Left ventricle myocardium inferior (tissue), 1 donor: ENCODE measurements at places on chromosomes 3 and 15. TPM values are rescaled to one million over a fixed set of nuclear protein-coding genes. Genes with fewer than 3 reads are reported as not detected.

Gene CD86
- total RNA-seq: 3.6 TPM

Gene ATP13A4
- 0.52 TPM for total RNA-seq

Gene AGTR1
- 1.2 TPM for total RNA-seq

Gene TEX55
- total RNA-seq: not detected

GRCh38 chr15:66803182-66803729 is 101.2 kb downstream of the SMAD6 start:
- H3K4me1 ChIP-seq: peaks cover 24% of the 10 kb centered on the region
- H3K4me3 ChIP-seq: no peak overlapping the region
- H3K27me3 ChIP-seq: no peaks in the 10 kb centered on the region
- peak overlapping the region; percentile 86 for H3K27ac ChIP-seq

GRCh38 chr3:175127075-175127662 is 268.0 kb downstream of the NAALADL2 start:
- no peak for DNase-seq
- no peaks in the 10 kb centered on the region for H3K27me3 ChIP-seq
- no peaks in the 10 kb centered on the region for H3K36me3 ChIP-seq
- H3K27ac ChIP-seq: no peak overlapping the region
- no peak overlapping the region for H3K4me3 ChIP-seq

GRCh38 chr3:183564046-183564445 is 8.5 kb upstream of the KLHL6 start:
- H3K27ac ChIP-seq: no peak overlapping the region
- H3K4me3 ChIP-seq: no peak overlapping the region
- no peak for DNase-seq
- no peaks in the 10 kb centered on the region for H3K27me3 ChIP-seq
- peaks cover 28% of the 10 kb centered on the region for H3K4me1 ChIP-seq
- no peaks in the 10 kb centered on the region for H3K36me3 ChIP-seq

DNA sequence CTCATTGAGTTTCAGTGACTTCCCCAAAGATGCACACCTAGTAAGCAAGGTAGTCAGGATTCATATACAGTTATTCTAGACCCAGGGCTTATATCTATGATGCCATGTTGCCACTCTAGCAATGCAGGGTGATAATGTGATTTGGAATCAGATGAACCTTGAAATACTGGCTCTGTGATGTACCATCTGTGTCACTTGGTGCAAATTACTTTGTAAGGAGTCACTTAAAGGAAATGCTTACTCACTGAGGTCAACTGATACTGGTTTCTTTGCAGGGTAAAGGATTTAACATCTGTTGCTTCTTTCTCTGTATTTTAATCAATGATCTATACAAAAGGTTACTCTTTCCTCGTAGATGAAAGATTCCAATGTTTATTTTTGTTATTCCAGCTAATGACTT is 10.8 kb downstream of the ASB14 start:
- no peaks in the 10 kb centered on the region for H3K27me3 ChIP-seq
- H3K27ac ChIP-seq: no peak overlapping the region
- H3K36me3 ChIP-seq: peaks cover 28% of the 10 kb centered on the region

DNA sequence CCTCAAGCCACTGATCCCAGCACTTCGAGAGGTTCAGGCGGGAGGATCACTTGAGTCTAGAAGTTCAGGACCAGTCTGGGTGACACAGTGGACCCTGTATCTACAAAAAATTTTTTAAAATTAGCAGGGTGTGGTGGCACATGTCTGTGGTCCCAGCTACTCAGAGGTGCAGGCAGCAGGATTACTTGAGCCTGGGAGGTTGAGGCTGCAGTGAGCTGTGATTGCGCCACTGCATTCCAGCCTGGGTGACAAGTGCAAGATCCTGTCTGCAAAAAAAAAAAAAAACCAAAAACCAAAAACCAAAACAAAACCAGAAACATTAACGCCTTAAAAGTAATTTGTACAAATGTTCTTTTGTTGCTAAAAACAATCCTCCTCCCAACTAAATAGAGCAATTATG is 27.9 kb upstream of the SLC12A8 start:
- H3K27me3 ChIP-seq: no peaks in the 10 kb centered on the region
- no peak overlapping the region for H3K27ac ChIP-seq
- H3K4me3 ChIP-seq: no peak overlapping the region

DNA sequence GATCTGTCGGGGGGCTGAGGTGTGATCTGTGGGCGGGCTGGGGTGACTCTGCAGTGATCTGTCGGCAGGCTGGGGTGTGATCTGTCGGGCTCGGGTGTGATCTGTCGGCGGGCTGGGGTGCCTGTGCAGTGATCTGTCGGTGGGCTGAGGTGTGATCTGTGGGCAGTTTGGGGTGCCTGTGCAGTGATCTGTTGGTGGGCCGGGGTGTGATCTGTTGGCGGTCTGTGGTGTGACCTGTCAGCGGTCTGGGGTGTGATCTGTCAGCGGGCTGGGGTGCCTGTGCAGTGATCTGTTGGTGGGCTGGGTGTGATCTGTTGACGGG is 205.1 kb downstream of the XXYLT1 start:
- no peak overlapping the region for H3K27ac ChIP-seq
- H3K4me3 ChIP-seq: no peak overlapping the region
- H3K27me3 ChIP-seq: no peaks in the 10 kb centered on the region
- peaks cover 26% of the 10 kb centered on the region for H3K4me1 ChIP-seq
- DNase-seq: no peak

DNA sequence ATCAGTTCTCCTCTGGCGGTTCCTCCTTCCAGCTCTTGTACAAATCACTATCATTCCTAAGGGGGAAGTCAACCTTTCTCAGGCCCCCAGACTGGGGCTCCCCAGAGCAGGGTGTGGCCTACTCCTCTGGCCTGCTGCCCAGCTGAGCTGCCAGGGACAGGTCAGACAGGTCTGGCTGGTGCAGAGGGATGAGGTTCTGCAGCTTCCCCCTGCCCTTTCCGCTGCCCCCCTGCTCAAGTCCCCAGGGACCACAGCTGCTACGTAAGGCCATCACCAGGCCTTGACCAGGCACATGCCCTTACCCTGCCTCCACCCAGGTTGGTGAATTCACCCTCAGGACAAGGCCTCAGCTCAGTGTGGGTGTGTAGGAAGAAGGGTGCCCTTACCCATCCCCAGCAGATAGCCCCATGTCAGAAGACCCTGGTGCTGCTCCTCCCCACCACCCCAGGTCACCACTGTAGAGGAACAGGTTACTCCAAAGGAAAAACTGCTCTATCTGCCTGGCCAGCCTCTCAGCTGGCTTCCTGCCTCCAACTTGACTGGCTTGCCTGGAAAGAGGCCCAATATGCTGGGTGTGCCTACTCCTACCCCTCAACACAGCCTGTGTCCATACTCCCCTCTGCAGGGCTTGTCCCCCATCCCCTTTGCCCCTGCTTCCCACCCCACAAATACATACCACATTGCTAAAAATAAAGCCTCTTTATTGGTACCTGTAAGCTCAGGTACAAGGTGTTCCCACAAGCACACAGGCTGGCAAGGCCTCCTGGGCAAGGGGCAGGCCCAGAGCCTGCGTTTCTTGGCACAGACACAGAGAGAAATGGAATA is 12.0 kb downstream of the CSRNP1 start:
- H3K36me3 ChIP-seq: peaks cover 63% of the 10 kb centered on the region
- DNase-seq: no peak
- H3K4me3 ChIP-seq: no peak overlapping the region
- peaks cover 82% of the 10 kb centered on the region for H3K4me1 ChIP-seq
- no peaks in the 10 kb centered on the region for H3K27me3 ChIP-seq

GRCh38 chr3:7346364-7346763 is 485.4 kb downstream of the GRM7 start:
- H3K27ac ChIP-seq: no peak overlapping the region
- H3K36me3 ChIP-seq: no peaks in the 10 kb centered on the region
- no peak overlapping the region for H3K4me3 ChIP-seq
- no peak for DNase-seq
- no peaks in the 10 kb centered on the region for H3K4me1 ChIP-seq
- H3K27me3 ChIP-seq: no peaks in the 10 kb centered on the region

DNA sequence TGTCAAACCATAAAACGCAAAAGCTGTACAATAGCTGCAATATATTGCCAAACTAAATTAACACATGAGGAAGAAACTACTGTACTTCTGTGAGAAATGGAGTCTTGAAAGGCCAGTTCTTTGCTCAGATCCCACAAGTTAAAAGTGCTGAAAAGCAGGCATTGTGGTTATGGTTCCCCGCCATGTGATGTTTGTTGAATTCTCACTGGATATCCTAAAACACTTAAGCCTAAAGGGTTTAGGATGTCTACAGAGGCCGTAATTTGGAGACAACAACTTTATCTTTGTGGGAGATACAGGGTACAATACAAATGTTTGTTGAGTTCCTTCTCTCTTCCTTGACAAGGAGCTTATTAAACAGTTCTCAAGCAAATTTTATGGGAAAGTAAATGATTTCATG is 53.2 kb downstream of the TMEM212 start:
- no peak overlapping the region for H3K27ac ChIP-seq
- no peaks in the 10 kb centered on the region for H3K36me3 ChIP-seq
- H3K27me3 ChIP-seq: no peaks in the 10 kb centered on the region
- no peak for DNase-seq

DNA sequence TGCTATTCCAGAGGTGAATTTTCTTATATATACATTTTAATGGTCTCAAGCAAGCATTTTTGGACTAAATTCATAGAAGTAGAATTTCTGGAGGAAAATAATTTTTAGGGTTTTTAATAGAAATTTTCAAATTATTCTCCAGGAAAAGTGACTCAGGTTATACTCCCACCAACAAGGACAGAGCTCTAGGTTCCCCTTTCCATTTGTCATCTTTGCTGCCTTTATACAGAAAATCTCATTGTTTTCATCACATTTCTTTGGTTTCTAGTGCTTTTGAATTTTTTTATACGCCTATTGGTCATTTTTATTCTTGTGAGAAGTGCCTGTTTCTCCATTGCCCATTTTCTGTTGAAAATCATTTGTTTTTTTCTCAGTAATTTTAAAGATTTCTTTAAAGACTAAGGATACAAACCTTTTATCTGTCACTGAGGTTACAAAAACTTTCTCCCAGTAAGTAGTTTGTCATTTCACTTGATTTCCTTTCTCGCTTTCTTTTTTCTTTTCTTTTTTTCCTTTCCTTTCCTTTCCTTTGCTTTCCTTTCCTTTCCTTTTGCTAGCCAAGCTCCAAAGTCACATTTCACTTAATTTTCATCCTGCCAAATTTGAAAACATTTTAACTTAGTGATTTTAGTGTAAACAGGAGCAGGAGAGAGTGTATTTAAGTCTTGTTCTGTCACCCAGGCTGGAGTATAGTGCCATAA is 77.1 kb upstream of the CHRNB4 start:
- DNase-seq: no peak
- H3K36me3 ChIP-seq: no peaks in the 10 kb centered on the region
- H3K27me3 ChIP-seq: peaks cover 30% of the 10 kb centered on the region
- H3K4me3 ChIP-seq: no peak overlapping the region
- no peak overlapping the region for H3K27ac ChIP-seq

DNA sequence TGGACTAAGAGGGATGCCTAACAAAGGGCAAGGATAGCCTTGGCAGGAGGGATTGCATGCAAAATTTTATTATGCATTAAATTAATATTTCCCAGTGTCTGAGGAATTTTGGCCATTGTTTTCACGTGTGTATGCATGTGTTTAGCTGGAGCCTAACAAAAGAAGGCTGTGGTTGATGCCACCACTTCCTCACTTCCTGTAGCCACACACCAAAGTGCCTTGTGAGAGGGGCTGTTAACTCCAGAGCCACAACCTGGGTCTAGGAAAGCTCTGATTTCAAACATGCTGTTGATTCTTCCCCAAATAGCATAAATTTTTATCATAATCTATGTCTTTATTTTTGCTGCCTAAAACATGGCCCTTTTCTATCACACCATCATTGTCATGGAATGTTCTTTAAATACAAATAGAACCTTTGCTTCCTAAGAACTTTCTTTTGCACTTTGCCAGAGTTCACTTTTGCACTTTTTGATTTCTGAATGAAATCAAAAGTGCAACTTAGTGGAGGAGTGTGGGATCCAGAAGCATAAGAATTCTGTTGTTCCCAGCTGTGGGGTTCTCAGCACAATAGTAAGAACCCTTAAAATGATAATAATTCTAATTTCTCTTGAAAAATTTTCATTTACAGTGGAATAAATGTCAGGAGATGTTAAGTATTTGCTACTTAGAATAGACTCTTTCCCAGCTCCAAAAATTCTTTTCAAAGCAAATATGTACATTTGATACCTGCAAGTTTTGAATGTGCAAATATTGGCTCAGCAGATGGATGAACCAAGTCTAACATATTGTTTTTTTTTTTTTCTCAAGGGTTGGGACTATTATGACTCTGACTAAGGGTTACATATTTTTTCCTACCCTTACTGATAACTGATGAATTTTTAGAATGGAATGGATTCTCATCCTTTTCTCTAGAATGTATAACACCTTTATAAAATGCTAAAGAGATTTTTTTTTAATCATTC is 35.6 kb upstream of the SPTSSB start:
- H3K27me3 ChIP-seq: no peaks in the 10 kb centered on the region
- H3K27ac ChIP-seq: no peak overlapping the region
- DNase-seq: no peak
- no peak overlapping the region for H3K4me3 ChIP-seq

- H3K27me3 ChIP-seq: peaks cover 11% of the 10 kb centered on the region
- no peaks in the 10 kb centered on the region for H3K4me1 ChIP-seq
- H3K4me3 ChIP-seq: no peak overlapping the region
- no peak overlapping the region for H3K27ac ChIP-seq
Observed at GRCh38 chr15:79620112-79620857, 188.1 kb downstream of the MINAR1 start.

DNA sequence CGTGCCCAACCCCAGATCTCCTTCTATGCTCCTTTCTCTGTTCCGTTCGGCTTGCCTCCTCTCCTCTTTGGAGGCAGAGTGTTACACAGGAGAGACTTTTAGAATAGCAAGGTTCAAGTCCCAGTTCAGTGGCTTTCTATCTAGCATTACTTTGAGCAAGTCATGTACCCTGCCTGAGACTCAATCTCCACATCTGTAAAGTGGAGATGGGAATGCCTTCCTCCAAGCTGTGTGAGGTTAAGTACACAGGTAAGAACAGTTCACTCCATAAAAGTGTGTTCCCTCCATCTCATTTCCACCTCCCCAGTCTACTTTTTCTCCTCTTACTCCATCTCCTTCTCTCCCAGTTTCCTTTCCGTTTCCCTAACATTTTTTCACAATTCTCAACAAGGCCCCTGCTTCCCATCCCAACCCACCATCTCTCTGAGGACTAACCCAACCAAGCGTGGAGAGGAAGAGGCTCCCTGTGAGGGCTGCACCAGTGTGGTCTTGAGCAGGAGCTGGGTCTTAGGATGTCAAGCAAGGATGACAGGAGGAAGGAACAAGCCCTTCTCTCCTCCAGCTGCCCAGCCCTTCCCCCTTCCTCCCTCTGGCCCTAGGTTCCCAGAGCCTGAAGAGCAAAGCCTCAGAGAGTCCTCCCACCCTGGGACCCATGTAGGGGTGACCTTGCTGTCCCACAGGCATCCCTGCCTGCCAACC is 6.4 kb downstream of the ATP8B4 start:
- H3K27ac ChIP-seq: peak overlapping the region; percentile 38
- peaks cover 21% of the 10 kb centered on the region for H3K27me3 ChIP-seq
- no peak for DNase-seq
- H3K4me1 ChIP-seq: peaks cover 13% of the 10 kb centered on the region
- H3K4me3 ChIP-seq: peak overlapping the region; percentile 18
- H3K36me3 ChIP-seq: no peaks in the 10 kb centered on the region
